ENCODE measurements at places on chromosomes 7 and 10. TPM values are rescaled to one million over a fixed set of nuclear protein-coding genes. Genes with fewer than 3 reads are reported as not detected.

Gene SLC26A3
- total RNA-seq = 4.5 TPM

- DNase-seq = no peak
- no peak overlapping the region for H3K27ac ChIP-seq
- H3K4me1 ChIP-seq = no peaks in the 10 kb centered on the region
- H3K27me3 ChIP-seq = no peaks in the 10 kb centered on the region
Measured at GRCh38 chr7:83524277-83525075, 124.5 kb downstream of the SEMA3E start.

Gene LMOD2
- total RNA-seq = not detected

Gene ASAH2
- total RNA-seq = 0.42 TPM

DNA sequence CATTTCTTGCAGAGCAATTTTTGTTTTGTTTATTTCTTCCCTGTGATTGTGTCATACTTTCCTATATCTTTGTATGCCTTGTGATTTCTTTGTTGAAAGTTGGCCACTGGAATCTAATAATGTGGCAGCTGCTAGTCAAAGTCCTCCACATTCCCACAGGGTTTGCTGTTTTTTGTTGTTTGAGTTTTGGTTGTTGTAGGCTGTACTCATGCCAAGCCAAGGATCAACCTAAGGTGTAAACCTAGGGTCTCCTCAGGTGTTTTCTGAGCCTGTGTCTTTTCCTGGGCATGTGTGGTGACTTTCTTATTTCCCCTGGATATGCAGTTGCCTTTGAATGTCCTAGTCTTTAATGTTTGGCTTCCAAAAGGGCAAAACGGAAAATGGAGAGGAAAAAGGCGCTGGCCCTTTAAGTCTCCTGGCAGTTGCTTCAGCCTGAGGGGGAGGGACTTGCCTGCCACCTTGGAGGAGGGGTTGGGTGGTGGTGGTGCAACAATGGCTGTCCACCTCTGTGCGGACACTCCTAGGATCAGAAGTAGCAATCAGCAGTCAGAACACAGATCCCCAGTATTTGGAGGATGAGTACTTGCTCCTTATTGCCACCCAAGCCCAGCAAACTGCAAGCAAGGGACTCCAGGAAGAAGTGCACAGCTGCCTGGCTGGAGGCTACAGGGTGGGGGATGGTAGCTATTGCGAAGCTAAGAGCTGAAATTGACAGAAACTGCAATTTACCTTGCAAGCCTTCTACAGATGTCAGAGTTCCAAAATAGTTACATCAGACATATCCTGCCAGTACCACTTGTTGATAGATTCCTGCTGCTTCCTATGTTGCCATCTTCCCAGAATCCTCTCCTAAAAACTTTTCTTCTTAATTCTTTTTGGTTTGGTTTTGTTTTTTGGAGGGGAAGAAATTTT is 5.6 kb upstream of the ZNF518A start:
- peaks cover 4% of the 10 kb centered on the region for H3K4me1 ChIP-seq
- H3K4me3 ChIP-seq = no peak overlapping the region
- no peak overlapping the region for H3K27ac ChIP-seq
- H3K36me3 ChIP-seq = no peaks in the 10 kb centered on the region

Gene UNCX
- total RNA-seq = not detected

DNA sequence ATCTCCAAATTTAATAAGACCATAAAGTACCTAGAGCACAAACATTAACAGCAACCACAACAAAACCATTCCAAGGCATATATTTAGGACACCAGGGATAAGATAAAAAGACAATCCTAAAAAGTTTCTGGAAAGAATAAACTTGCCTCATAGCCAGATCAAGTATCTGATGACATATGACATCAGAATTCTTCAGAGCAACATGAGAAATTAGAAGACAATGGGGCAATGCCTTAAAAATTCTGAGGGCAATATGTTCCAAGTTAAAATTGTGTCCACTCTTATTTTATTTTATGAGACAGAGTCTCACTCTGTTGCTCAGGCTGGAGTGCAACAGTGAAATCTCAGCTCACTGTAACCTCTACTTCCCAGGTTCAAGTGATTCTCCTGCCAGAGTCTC is 2.8 kb downstream of the EFCAB10 start:
- no peak overlapping the region for H3K4me3 ChIP-seq
- H3K4me1 ChIP-seq = peaks cover 7% of the 10 kb centered on the region
- no peak overlapping the region for H3K27ac ChIP-seq
- no peak for DNase-seq
- no peaks in the 10 kb centered on the region for H3K27me3 ChIP-seq
- no peaks in the 10 kb centered on the region for H3K36me3 ChIP-seq

Gene H2AZ2
- total RNA-seq = 202 TPM

Gene CDH23
- 29.6 TPM for total RNA-seq

DNA sequence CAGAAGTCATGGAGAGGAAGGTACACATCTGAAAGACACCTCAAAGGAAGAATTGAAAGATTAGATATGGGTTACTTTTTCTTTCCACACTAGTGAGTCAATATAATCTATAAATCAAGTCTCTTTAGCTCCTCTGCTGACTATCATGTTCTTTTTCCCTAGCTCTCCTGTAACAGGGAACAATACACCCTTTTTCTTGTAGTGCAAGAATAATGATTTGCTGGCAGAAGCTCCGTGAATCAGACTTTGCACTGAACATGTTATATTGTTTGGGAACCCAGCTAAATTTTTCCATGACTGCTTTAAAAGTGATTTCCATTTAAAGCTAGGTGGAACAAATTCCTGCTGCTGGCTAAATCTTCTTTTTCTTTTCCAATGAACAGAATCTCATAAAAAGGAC is 756.6 kb upstream of the C7orf33 start:
- H3K36me3 ChIP-seq = no peaks in the 10 kb centered on the region
- DNase-seq = no peak
- H3K27me3 ChIP-seq = no peaks in the 10 kb centered on the region
- no peak overlapping the region for H3K4me3 ChIP-seq
- no peaks in the 10 kb centered on the region for H3K4me1 ChIP-seq

Gene OR6V1
- not detected for total RNA-seq

- H3K36me3 ChIP-seq = no peaks in the 10 kb centered on the region
- no peaks in the 10 kb centered on the region for H3K27me3 ChIP-seq
- H3K4me1 ChIP-seq = no peaks in the 10 kb centered on the region
- H3K27ac ChIP-seq = no peak overlapping the region
- no peak overlapping the region for H3K4me3 ChIP-seq
Measured at GRCh38 chr7:158049271-158049670, 538.4 kb downstream of the PTPRN2 start.

- peaks cover 79% of the 10 kb centered on the region for H3K4me1 ChIP-seq
- no peak overlapping the region for H3K4me3 ChIP-seq
- DNase-seq = no peak
- H3K27me3 ChIP-seq = no peaks in the 10 kb centered on the region
- peaks cover under 1% of the 10 kb centered on the region for H3K36me3 ChIP-seq
Measured at GRCh38 chr10:60905580-60905979, 38.4 kb downstream of the RHOBTB1 start.

DNA sequence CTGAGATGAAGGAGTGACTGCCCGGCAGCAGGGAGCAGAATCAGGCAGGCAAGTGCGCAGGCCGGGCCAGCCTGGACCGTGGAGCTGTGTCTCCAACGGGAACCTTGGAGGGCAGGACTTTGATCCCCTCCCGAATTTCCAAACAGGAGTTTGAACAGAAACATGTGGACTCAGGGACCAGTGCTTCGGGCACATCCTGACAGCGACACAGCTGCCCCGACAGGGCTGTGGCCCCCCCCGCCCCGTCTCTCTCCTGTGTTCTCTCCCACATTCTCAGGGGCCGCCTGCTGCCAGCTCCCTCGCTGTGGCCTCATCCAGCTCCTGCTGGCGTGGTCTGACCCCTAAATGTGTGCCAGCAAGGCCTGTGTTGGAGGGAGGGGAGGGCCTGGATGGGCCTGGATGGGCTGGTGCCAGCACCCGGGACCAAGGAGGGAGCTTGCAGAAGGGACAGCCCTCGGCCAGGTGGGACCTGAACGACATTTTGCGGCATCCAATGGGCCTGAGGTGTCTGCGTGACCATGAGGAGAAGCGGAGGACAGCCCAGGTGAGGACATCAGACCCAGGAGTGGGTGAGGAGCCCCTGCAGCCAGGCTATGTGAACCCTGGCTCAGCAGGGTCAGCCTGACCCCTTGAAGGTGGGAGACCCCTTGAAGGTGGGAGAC is 222.9 kb downstream of the DNAJB6 start:
- H3K36me3 ChIP-seq = no peaks in the 10 kb centered on the region
- no peak overlapping the region for H3K4me3 ChIP-seq
- no peaks in the 10 kb centered on the region for H3K4me1 ChIP-seq
- no peak for DNase-seq

GRCh38 chr7:37040330-37040729 is 316.0 kb upstream of the AOAH start:
- no peaks in the 10 kb centered on the region for H3K36me3 ChIP-seq
- H3K4me3 ChIP-seq = no peak overlapping the region
- no peak for DNase-seq

DNA sequence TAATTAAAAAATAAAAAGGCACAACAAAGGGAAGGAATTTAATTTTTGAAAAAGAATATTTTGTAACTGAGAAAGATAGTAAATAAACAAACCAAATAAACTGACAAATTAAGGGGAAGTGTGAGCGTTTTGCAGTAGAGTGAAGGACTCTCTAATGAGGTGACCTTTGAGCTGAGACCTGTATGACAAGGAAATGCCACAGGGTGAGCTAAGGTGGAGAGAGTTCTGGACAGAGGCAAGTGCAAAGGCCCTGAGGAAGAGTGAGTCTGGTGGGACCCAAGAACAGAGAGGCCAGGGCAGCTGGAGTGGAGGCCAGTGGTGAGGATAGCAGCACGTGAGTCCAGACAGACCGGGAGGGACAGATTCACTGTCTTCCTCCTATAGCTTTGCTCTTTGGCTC is 179.4 kb downstream of the CACNB2 start:
- H3K4me1 ChIP-seq = peaks cover 26% of the 10 kb centered on the region
- no peaks in the 10 kb centered on the region for H3K27me3 ChIP-seq
- H3K4me3 ChIP-seq = no peak overlapping the region
- no peaks in the 10 kb centered on the region for H3K36me3 ChIP-seq
- no peak overlapping the region for H3K27ac ChIP-seq

Gene HTR5A
- total RNA-seq = not detected

DNA sequence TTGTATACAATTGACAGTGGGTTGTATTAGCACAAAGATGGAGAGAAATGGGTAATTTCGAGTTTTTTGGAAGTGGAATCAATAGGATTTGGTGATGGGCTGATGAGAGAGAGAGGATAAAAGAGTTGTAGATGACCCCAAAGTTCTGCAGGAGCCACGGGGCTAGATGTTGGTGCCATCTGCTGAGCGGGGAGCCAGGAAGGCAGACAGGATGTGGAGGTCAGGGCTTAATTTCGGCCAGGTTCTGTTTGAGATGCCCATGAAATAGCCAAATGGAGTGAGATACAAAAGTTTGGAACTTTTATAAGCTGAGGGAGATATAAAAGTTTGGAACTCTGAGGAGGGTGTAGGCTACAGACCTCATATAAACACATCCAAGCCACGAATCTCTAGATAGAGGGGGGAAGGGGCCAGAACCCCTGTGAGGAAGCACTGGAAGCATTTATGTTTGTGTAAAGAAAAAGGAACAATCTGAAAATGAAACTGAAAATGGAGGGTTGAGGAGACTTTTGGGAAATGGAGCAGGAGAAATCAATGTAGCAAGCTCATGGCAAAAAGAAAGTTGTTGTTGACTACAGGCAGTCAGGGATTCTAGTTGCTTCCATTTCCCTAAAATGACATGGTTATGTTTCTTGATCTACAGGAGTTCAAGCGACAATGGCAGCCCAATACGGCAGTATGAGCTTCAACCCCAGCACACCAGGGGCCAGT is 2.2 kb downstream of the GIMAP4 start:
- H3K4me3 ChIP-seq = peak overlapping the region; percentile 48
- no peaks in the 10 kb centered on the region for H3K4me1 ChIP-seq
- no peaks in the 10 kb centered on the region for H3K36me3 ChIP-seq
- no peak for DNase-seq
- no peaks in the 10 kb centered on the region for H3K27me3 ChIP-seq

DNA sequence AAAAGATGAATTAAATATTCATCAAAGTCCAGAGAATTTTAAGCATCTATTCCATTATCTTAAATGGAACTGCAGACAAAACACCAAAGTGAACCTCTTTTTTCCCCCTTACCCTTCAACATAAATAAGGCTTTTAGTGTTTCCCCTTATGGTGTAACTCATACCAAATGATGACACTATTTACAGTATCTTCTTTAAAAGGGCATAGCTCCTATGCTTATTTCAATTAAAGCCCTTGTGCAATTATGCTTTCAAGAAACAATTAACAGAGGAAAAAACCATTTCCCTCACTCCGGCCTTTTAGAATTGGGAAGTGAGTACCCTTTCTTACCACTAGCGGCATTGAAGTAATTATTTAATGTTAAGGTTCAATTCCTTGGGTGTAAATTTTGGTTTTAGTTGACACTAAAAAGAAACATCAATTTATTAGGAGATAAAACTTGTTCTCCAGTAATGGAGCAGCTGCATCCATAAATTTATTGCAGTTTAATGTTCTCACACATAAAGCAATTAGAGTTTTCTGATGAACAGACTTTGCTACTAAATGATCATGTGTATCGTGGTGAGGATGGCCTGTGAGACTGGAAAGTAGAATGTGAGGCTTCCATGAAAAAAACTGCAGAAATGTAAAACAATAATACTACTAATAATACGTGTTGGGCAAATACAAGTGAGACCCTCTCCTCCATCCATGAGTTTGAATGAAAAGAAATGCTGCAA is 661.3 kb downstream of the PARD3 start:
- H3K36me3 ChIP-seq = no peaks in the 10 kb centered on the region
- H3K27me3 ChIP-seq = no peaks in the 10 kb centered on the region
- H3K27ac ChIP-seq = no peak overlapping the region
- no peak for DNase-seq
- H3K4me1 ChIP-seq = peaks cover 9% of the 10 kb centered on the region

DNA sequence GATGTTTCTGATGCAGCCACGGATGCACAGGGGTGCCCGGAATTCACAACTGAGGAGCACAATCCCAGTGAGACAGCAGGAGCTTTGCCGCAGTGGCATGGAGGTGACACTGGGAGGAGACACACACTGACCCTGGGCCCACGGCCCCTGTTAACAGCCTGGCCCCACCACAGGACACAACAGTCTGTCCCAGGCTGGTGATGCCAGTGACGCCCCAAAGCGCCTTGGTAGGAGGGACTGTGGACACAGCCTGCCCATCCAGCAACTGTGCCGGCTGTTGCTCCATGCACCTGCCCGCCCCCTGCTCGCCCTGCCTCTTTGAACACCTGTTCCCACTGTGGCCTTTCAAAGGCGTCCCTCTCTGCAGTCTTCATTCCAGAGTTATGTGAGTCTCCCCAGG is 49.8 kb downstream of the KLF6 start:
- no peaks in the 10 kb centered on the region for H3K4me1 ChIP-seq
- no peaks in the 10 kb centered on the region for H3K36me3 ChIP-seq
- no peak overlapping the region for H3K27ac ChIP-seq
- H3K27me3 ChIP-seq = no peaks in the 10 kb centered on the region
- no peak for DNase-seq
- no peak overlapping the region for H3K4me3 ChIP-seq

- no peak overlapping the region for H3K4me3 ChIP-seq
- no peak overlapping the region for H3K27ac ChIP-seq
- H3K27me3 ChIP-seq = no peaks in the 10 kb centered on the region
- no peaks in the 10 kb centered on the region for H3K4me1 ChIP-seq
- no peak for DNase-seq
- no peaks in the 10 kb centered on the region for H3K36me3 ChIP-seq
Measured at GRCh38 chr10:107583974-107584373, 419.5 kb upstream of the SORCS1 start.

Gene RP9
- total RNA-seq = 7.6 TPM

Gene SLC26A4
- total RNA-seq = 0.42 TPM
